ENCODE measurements at places on chromosomes 3 and 15.
A peak's percentile ranks its signal among the peaks of the same experiment; 100 is the strongest.

GRCh38 chr3:61690016-61690415 is 128.6 kb downstream of the PTPRG start:
- DNase-seq, result no peak

- DNase-seq, result no peak
Observed at GRCh38 chr3:8736436-8736835, 2.8 kb downstream of the CAV3 start.

DNA sequence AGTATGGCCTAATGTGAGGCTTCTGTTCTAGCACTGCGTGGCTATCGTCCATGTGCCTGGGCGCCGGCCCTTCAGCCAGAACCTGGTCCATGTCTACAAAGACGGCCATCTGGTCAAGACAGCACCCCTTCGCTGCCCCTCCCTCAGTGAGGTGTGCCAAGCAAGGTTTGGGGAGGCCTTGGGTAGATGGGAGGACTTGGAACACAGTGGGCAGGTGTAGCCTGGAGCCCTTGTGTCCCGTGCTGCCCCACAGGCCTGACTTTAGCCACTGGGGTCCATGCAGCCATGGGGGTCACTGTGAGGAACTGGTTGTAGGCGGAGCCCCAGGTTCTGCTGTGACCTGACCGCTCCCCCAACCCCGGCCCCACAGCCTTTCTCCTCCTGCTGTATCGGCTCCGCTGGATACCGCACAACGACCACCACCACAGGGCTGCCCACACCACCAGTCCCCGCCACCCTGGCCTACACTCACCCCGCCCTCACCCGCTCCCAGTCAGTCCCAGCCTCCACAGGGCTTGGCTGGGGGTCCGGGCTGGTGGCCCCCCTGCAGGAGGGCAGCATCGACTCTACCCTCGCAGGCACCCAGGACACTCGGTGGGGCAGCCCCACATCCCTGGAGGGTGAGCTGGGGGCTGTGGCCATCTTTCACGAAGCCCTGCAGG is 16.6 kb downstream of the NBEAL2 start:
- DNase-seq, result no peak

GRCh38 chr3:167863811-167864551 is 128.5 kb downstream of the SERPINI1 start:
- DNase-seq, result no peak

- no peak for DNase-seq
Observed at GRCh38 chr3:45283471-45283870, 57.4 kb upstream of the TMEM158 start.

DNA sequence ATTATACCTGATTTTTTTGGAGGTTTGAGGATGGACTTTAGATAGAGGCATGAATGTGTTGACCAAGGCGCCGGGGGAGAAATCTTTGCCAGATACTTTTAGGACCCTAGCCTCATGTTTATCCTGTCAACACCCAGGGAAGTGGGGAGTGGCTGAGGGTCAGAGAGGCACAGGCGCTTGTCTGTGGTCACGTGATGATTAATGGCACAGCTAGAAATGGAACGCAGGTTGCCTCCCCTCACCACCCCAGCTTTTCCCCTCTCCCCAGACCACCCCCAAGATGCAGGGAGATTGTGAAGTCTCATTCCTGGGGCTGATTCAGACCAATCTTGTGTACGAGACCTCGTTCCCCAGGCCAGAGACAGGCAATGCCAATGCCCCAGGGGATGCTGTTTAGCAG is 218.4 kb upstream of the LINGO1 start:
- no peak for DNase-seq

GRCh38 chr15:96350934-96351724 is 20.6 kb downstream of the NR2F2 start:
- no peak for DNase-seq

DNA sequence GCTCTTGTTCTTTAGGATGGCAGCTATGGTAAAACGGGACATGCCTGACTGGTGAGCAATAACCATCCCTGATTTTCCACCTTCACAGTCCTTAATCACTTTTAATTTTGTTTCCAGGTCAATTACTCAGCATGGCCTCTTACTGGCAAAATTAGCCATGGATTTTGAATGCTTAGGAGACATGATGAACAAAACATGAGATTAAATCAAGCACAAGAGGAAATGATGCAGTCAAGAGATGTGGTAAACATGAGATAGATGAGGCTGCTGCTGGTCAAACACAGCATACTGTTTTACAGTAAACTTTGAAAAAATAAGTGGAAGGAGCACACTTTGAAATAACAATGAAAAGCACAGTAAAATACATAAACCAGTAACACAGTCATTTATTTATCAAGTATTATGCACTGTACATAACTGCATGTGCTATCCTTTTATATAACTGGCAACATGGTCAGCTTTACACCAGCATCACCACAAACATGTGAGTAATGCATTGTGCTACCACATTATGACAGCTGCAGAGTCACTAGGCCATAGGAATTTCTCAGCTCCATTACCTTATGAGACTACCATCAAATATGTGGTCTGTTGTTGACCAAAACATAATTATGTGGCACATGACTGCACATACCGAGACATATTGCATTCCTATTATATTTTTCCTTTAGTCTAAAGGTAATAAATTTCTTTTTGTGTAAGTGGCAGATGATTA is 30.1 kb upstream of the ZNF502 start:
- DNase-seq, result no peak

DNA sequence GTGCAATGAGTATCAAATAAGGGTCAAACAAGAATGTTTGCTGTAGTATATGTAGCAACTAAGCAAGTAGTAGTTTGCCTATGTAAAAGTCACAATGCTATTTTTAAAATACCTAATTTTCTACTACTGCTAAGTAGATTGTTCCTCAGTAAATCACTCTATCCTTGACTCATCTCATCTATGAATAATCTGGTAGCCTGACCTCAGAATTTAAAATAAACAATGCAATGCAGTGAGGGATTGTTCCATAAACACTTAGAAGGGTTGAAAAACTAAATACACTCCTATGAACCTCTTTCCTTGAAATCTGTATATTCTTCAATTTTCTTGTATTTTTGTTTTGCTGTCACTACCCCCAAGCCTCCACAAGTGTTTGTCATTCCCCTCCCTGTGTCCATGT is 253.3 kb downstream of the TBC1D5 start:
- DNase-seq, result peak; percentile 11

- DNase-seq, result peak; percentile 38
Observed at GRCh38 chr3:112813723-112814171, 32.9 kb downstream of the CD200R1L start.

GRCh38 chr3:111547631-111548030 is 5.6 kb downstream of the CD96 start:
- no peak for DNase-seq

DNA sequence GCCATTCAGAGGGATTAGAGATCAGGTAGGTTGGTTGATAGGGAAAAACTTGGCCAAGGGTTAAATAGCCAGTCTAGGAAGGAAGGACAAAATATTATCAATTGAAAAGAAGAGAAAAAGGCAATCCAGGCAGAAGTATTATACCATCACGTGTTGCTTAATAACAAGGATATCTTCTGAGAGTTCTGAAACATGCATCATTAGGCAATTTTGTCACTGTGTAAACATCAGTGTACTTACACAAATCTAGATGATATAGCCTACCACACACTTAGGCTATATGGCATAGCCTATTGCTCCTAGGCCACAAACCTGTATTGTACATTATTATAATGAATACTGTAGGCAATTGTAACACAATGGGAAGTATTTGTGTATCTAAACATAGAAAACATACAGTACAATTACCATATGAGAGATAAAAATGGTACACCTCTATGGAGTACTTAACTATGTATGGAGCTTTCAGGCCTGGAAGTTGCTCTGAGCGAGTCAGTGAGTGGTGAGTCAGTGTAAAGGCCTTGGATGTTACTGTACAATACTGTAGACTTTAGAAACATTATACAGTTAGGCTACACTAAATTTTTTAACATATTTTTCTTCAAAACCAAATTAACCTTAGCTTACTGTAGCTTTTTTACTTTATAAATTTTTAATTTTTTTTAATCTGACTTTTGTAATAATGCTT is 2.7 kb downstream of the TEX55 start:
- peak; percentile 33 for DNase-seq

GRCh38 chr15:69807721-69808120 is 290.0 kb downstream of the TLE3 start:
- peak; percentile 60 for DNase-seq

Data from adipocyte (in vitro differentiated cells).